ENCODE measurements at places on chromosomes 2 and 18.

DNA sequence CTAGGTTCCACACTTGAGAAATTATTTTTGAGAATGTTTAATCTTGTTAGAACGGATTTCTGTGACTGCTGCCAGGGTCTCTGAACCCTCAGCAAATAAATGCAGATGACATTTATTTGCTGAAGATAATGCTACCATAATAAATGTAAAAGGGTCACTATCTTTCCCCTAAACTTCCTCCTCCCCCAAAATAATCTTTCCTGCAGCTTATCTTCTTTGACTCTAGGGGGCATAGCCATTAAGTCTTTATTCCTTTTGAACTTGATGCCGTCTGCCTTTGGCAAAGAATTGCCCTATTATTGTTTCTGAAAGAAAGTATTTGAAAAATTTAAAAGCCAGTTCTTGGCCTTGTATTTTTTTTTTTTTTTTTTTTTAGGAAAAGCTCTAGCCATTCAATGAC lies 63.6 kb upstream of the ACSL3 start:
- no peak for DNase-seq

- DNase-seq = no peak
Measured at GRCh38 chr18:36273347-36273746, 24.2 kb upstream of the FHOD3 start.

- peak; percentile 46 for DNase-seq
Measured at GRCh38 chr18:9735238-9735637, 27.1 kb downstream of the RAB31 start.

- no peak for DNase-seq
Measured at GRCh38 chr2:6423157-6423556, 442.6 kb downstream of the CMPK2 start.

DNA sequence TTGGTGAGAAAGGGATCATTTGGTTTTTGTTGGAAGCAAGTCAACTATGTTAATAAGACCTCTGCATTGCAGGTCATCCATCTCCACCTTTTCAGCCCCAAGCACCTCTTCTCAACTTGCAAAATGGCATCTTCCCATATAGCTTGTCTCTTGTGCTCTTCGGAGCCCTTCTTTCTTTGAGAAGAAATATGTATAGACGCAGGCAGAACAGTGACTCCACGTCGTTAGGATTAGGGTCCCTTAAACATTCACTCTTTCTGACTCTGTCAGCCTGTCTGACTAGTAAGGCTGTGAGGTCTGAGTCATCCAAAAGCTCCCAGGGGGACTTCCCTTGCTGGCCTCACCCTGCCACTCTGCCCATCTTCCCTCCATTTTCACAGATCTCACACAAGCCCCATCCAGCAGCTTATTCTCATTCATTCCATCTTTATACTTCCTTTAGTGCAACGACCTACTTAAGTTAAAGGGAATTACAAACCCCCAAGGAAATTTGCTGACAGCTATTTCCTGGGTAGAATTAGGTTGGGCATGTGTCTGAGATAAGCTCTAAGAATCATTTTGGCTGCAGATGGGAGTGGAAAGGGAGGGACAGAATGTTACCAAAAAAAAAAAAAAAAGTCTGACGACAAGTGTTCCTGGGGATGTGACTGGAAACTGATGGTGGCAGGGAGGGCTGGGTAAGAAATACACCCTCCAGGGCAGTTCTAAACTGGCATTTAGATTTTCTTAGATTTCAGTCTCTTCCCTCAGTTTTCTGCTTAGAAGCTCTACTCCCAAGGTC lies 37.7 kb upstream of the MEX3C start:
- DNase-seq = no peak

Measured in KG1 (cell line).